Glutamatergic neuron (in vitro differentiated cells): ENCODE measurements at places on chromosomes 3 and 15.

GRCh38 chr3:110654843-110655502 is 416.6 kb upstream of the NECTIN3 start:
- no peak for DNase-seq
- no peaks in the 10 kb centered on the region for H3K27me3 ChIP-seq
- no peaks in the 10 kb centered on the region for H3K4me1 ChIP-seq
- H3K36me3 ChIP-seq = no peaks in the 10 kb centered on the region

DNA sequence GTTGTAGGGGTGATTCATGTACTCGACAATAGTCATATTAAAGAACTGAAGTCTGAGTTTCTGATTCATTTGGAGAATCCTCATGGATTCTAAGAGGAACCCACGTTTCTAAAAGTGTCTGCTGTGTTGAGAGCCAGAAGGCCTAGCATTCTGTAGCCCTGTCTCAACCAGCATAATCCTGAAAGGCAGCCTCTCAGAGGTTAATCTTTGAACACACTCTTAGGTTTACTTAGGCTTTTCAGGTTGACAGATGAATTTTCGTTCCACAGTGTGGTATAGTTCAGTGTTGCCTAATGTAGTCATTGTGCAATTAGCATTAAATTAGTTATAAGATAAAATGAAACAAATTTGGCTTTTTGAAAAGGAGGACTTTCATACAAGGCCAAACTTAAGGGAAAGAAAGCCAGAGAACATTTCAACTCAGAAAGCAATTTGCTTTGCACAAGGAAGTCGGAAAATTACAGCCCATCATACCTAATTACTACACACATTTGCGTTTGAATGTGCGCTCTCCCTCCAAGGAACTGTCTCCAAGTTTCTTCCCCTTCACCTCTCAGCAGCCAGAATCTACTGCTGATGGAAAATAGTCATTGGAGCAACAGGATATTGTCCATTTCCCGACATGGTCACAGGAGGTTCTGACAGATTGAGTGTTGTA is 42.0 kb downstream of the AGBL1 start:
- no peaks in the 10 kb centered on the region for H3K36me3 ChIP-seq
- no peak overlapping the region for H3K4me3 ChIP-seq
- no peaks in the 10 kb centered on the region for H3K27me3 ChIP-seq
- no peak overlapping the region for H3K27ac ChIP-seq
- no peak for DNase-seq

- no peaks in the 10 kb centered on the region for H3K36me3 ChIP-seq
These were observed 16.2 kb downstream of the LCMT2 start for GRCh38 chr15:43314171-43314570.

DNA sequence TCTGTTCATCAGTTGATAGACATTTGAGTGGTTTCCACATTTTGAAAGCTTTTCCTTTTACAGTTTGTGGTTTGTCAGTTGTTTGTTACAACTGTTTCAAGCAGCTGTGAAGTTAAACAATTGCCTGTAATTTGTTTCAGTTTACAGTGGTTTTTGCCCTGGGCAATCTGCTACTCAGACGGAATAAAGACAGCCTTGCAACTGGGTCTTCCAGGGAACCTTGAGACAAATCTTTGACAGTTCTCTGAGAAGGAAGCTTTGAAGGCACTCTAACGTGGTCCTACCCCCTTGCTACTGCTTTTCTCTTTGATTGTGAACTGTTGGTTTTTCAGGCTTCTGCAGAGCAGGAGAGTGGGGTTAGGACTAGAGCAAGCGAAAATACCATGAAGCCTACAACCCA is 28.0 kb downstream of the LRRC28 start:
- no peaks in the 10 kb centered on the region for H3K36me3 ChIP-seq
- H3K27me3 ChIP-seq = no peaks in the 10 kb centered on the region
- H3K4me1 ChIP-seq = peaks cover 8% of the 10 kb centered on the region
- H3K27ac ChIP-seq = no peak overlapping the region
- DNase-seq = no peak
- no peak overlapping the region for H3K4me3 ChIP-seq

- H3K27me3 ChIP-seq = no peaks in the 10 kb centered on the region
- peaks cover 5% of the 10 kb centered on the region for H3K36me3 ChIP-seq
- DNase-seq = no peak
These were observed 17.5 kb upstream of the GOLGA8J start for GRCh38 chr15:30065025-30065801.
